AG08395 (cell line): ENCODE measurements at places on chromosomes 2 and 18.

DNA sequence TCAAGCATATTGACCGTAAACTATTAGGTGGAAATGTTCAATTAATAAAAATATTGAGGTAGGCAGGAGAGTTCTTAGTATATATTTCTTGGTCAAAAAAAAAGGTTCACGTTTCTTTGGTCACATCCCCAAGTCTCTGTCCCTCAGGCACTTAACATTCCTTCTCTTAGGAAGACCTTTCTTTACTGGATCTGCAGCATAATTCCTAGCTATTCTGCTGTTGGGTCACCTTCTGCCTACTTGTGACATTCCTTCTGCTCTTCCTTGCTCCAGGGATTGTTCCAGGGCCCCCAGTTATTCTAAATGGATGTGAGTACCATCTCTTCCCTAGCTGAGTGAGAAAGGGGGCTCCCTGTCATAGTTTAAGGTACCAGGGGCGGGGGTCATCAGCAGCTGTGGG lies 4.2 kb downstream of the UGP2 start:
- no peak for DNase-seq

DNA sequence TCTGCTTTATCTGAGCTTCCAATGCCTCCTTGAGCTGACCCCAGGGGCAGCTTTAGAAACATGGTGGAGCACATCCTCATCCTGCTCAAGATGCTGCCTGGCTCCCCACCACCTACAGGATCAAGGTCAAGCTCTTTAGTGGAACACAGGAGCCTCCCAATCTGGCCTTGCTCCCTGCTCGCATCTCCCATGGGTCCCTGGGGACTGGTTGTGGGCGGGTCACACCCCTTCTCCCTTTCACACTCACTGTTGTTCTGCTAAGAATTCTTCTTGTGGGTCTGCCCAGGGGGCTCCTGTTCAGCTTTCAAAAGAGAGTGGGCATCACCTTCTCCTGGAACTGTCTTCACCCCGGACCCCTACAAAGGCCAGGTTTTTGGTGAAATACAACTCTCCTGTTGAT lies 8.4 kb upstream of the NT5DC4 start:
- DNase-seq, result no peak

- DNase-seq, result no peak
These were observed 284.9 kb downstream of the INSIG2 start for GRCh38 chr2:118372886-118373830.

GRCh38 chr2:16553226-16553625 lies 112.4 kb downstream of the CYRIA start:
- DNase-seq, result peak; percentile 8

- DNase-seq, result no peak
These were observed 62.8 kb downstream of the PRELID3A start for GRCh38 chr18:12470382-12471075.

GRCh38 chr2:65558743-65559142 lies 126.3 kb upstream of the SPRED2 start:
- DNase-seq, result no peak

GRCh38 chr2:43174368-43174916 lies 52.0 kb downstream of the ZFP36L2 start:
- DNase-seq, result no peak

- DNase-seq, result no peak
These were observed 225.4 kb upstream of the ID2 start for GRCh38 chr2:8456151-8457091.

- DNase-seq, result no peak
These were observed 638 bp downstream of the RPS7 start for GRCh38 chr2:3575534-3576262.

- no peak for DNase-seq
These were observed 89.6 kb downstream of the TPO start for GRCh38 chr2:1502891-1503304.

GRCh38 chr2:183868153-183868552 lies 730.2 kb upstream of the ZNF804A start:
- no peak for DNase-seq

- DNase-seq, result no peak
These were observed 61.0 kb downstream of the AQP4 start for GRCh38 chr18:26804519-26804918.

- DNase-seq, result no peak
These were observed 1607.8 kb upstream of the PIK3C3 start for GRCh38 chr18:40347261-40347660.
